NCI-H446 (cell line): ENCODE measurements at places on chromosomes 1 and 21.
A peak's percentile ranks its signal among the peaks of the same experiment; 100 is the strongest.

- no peak for DNase-seq
Observed at GRCh38 chr1:203451836-203452784, 23.5 kb upstream of the PRELP start.

- no peak for DNase-seq
Observed at GRCh38 chr1:47913225-47913823, 83.9 kb downstream of the TRABD2B start.

DNA sequence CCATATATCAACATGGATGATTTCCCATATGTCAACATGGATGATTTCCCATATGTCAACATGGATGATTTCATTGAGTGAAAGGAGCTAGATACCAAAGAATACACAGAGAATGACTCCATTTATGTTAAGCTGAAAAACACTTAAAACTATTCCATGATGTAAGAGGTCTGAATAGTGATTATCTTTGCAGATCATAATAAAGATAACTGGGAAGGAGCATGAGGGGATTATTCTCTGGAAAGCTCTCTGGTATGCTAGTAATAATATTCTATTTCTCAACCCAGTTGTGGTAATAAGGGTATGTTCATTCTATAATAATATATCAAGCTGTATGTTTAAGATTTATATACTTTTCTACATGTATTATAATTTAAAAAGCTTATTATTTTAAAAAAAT lies 14.1 kb downstream of the SYNJ1 start:
- no peak for DNase-seq

- no peak for DNase-seq
Observed at GRCh38 chr1:41368801-41369200, 7.6 kb downstream of the FOXO6 start.

GRCh38 chr1:88990426-88990825 lies 2.0 kb downstream of the KYAT3 start:
- no peak for DNase-seq

GRCh38 chr1:237226177-237226944 lies 184.4 kb downstream of the RYR2 start:
- no peak for DNase-seq

GRCh38 chr1:181655756-181656155 lies 172.4 kb downstream of the CACNA1E start:
- no peak for DNase-seq

DNA sequence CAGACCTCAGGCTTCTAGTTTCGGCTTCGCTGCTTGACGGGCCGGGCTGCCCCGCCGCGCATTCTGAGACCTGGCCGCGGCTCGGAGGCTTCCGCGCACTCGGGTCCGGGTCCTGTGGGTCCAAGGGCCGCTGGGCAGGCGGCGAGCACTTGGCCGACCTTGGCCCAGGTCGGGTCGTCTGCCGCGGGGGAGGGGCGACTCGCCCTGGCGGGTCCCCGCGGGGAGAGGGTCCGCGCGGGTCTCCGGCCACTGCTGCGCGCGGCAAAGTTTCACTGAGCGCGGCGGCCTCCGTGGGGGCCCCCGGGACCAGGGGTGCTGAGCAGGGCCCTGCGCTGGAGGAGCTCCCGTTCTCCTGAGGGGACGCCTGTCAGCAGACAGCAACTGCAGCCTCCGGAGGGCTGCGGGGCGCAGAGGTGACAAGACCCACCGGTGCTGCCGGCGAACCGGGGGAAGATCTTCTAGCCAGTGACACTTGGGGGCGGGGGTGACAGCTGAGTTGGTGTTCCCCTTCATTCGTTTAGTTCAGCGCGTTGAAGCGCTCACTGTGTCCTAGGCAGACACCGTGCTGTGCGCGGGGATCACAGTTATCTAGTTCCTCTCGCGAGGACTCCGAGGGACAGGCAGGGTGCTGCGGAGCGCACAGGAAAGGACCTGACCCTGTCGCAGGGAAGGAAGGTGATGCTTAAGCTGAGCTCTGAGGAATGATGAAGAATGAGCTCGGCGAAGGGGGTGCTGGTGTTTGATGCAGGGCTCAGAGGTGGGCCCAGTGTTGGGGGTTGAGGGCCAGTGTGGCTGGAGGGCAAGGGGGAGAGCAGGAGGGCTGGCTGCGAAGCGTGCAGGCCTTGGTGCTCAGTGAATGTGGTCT lies 725 bp downstream of the MTFR1L start:
- DNase-seq = peak; percentile 58
